ENCODE measurements at places on chromosomes 5 and 9.

GRCh38 chr5:10734832-10735523, 26.1 kb downstream of the DAP start:
- no peak for DNase-seq

DNA sequence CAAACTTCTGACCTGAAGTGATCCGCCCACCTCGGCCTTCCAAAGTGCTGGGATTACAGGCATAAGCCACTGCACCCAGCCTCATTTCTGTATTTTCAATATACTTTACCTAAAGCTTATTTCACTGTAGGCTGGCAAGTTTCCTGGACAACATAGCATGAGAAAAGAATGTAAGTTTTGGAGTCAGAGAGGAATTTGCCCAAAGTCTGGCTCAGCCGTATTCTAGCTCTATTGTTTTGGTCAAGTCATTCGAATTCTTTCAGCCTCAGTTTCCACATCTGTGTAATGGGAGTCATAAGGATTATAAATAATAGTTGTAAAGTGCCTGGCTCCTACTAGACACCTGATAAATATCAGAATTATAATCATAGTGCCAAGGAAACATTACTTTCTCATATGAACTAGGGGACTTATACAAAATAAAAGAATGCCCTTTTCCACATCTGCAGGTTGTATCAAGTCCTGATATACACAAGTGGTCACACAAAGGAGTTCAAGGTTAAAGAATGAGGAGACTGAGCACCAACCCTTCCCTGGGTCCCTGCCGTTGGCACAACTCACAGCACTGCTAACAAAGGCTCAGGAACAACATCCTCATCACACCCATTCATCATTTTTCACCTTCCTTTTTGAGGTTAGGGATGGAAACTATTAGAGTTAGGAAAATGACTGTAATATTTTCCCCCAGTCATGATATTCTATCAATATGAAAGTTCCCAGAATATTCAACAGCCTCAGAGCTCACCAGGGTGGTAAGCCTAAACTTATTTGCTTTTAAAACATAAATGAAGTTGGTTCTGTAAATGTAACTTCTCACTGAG, 34.6 kb upstream of the RAI14 start:
- DNase-seq, result no peak

DNA sequence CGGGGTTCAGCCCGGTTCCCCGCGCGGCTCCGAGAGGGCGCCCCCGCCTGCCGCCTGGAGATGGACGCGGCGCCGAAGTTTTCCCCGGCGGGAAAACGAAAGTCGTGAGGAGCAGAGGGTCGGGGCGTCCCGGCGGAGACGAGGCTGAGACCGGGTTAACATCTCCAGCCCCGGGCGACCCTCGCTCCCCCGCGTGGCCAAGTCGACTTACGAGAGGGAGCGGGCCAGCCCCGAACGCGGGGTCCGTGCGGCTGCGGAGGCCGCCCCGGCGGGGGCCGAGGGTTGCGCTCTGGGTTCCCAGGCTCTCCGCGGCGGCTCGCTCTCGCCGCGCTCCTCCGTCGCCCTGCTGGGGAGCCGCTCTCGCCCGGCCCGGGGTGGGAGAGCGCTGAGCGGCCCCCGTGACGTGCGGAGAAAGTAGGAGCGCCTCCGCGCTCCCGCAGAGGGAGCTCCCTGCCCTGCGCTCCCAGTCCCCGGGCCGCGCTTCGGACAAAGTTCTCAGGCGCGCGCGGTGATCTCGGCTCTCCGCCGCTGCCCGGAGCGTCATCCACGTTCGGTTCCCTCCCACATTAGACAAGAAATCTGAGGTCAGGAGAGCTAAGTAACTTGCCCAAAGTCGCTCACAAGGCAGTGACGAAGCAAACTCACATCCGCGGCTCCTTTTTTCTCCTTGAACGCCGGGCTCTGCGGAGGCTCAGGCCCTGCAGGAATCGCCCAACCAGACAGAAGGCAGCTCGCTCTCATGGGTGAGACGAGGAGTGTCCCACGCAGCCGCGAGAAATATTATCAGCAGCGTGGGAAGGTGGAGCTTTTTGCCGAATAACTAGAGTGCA, 1.2 kb upstream of the GCNT4 start:
- peak; percentile 48 for DNase-seq

- DNase-seq, result no peak
Observed at GRCh38 chr5:138467711-138468132, 2.4 kb downstream of the EGR1 start.

- DNase-seq, result no peak
Observed at GRCh38 chr5:146400201-146400600, 46.9 kb upstream of the TCERG1 start.

DNA sequence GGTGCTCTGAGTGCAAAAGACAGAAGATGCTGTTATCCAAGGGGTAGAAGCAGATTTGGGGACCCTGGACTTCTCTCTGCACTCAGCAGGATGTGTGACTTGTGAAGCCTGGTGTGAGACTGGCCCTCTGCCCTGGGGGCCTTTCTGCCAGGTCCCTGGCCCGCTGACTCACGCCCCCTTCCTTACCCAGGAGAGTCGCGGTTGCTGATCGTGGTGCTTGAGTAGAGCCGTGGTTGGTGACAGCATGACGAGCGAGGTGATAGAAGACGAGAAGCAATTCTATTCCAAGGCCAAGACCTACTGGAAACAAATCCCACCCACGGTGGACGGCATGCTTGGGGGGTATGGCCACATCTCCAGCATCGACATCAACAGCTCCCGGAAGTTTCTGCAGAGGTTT, 6.5 kb downstream of the NTMT1 start:
- no peak for DNase-seq

- no peak for DNase-seq
Observed at GRCh38 chr9:136722969-136723356, 10.6 kb downstream of the DIPK1B start.

GRCh38 chr9:130579738-130580463, 524 bp downstream of the FUBP3 start:
- DNase-seq, result no peak

DNA sequence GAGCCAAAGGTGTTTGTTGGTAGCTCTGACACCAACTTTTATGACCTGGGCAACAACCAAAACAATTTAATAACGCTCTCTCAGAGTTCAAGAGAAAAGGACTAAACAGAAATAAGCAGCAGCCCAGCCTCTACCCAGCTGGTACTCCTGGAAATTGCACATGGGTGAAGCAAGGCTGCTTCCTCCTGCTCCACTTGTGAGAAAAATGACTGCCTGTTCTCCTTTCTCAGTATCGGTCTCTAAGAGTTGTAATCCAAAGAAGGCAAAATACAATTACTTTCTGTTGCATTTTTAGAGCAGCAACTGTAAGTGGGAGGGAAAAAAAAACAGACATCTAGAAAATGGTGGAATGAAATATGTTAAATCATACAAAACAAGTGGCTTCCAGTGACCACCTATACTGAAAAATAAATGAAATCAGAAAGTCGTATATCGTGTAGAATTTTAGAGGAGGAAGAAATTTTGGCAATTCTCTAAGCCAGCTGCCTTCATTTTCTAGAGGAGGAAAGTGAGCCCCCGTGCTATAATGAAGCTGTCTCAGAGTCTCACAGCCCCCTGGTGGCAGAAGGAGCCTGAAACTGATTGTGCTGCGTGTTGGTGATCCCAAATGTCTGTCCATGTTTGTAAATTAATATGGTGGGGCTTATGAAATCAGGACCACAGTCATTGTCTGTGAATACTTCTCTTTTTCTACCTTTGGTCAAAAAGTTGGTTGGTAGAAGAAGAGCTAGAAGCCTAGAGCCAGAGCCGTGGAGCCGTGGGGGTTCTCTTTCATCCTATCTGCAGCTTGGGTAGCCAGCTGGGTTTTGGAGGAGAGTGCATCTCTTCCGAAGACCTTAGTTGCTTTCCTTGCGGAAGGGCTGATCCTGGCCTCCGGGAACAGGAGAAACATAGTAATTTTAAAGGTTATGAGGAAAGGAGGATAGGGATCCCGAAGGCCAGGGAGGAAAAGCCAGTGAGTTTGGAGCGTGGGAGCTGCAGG, 139.9 kb downstream of the PIP5K1B start:
- DNase-seq, result peak; percentile 5
